Osteoblast (primary cell): ENCODE measurements at places on chromosomes 2 and 18. TPM values are rescaled to one million over a fixed set of nuclear protein-coding genes. Genes with fewer than 3 reads are reported as not detected.
A peak's percentile ranks its signal among the peaks of the same experiment; 100 is the strongest.

TWIST2 gene
- 9.4 TPM in 2 replicates for total RNA-seq

DNA sequence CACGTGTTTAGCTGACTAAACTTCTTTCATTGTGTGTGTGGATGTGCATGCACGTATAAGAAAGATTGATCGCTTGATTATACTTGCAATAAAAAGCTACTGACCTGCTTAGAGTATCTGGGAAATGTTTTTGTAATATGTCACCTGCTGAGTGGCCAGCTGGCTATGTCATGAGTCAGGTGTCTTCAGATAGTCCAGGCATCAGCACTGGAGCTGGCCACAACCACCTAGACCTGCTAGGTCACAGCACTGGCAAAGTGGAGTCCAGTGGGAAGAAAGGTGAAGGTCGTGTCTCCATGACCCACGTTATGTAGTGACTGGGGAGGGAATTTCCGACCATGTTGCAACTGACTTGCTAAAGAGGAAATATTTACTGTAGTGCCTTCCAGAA is 147.0 kb downstream of the ESCO1 start:
- no peaks in the 10 kb centered on the region for H3K4me1 ChIP-seq
- H3K4me3 ChIP-seq = no peak overlapping the region
- H3K36me3 ChIP-seq = no peaks in the 10 kb centered on the region
- peaks cover 34% of the 10 kb centered on the region for H3K27me3 ChIP-seq
- H3K27ac ChIP-seq = no peak overlapping the region
- DNase-seq = no peak

- no peaks in the 10 kb centered on the region for H3K27me3 ChIP-seq
- H3K4me1 ChIP-seq = no peaks in the 10 kb centered on the region
- H3K27ac ChIP-seq = no peak overlapping the region
- no peaks in the 10 kb centered on the region for H3K36me3 ChIP-seq
Measured at GRCh38 chr2:16034975-16035746, 94.8 kb downstream of the MYCN start.

DNA sequence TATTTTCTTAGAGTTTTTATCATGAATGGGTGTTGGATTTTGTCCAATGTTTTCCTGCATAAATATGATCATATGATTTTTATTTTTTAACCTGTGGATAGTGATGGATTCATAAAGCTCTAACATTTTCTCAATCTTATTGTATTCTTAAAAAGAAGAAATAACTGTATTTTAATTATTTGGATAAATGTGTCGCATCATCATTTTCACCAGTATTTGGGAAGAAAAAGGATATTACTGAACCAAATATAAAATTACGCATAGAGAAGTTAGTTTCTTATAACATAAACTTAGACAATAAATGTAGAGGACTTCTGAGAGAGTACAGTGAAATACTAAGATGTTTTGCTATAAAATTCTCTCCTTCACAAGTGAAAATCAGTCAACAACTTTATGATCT is 126.0 kb upstream of the CHST9 start:
- DNase-seq = no peak
- H3K27ac ChIP-seq = no peak overlapping the region
- H3K4me1 ChIP-seq = no peaks in the 10 kb centered on the region
- no peaks in the 10 kb centered on the region for H3K27me3 ChIP-seq
- H3K36me3 ChIP-seq = no peaks in the 10 kb centered on the region
- H3K4me3 ChIP-seq = no peak overlapping the region

CYP1B1 gene
- total RNA-seq = 827 and 849 TPM in 2 replicates

PREPL gene
- 41.3 and 44.9 TPM in 2 replicates for total RNA-seq

- no peaks in the 10 kb centered on the region for H3K36me3 ChIP-seq
- H3K4me1 ChIP-seq = peaks cover 19% of the 10 kb centered on the region
- H3K4me3 ChIP-seq = no peak overlapping the region
- no peaks in the 10 kb centered on the region for H3K27me3 ChIP-seq
- no peak for DNase-seq
- H3K27ac ChIP-seq = peak overlapping the region; percentile 87
Measured at GRCh38 chr2:164784376-164784775, 57.2 kb downstream of the COBLL1 start.

DNA sequence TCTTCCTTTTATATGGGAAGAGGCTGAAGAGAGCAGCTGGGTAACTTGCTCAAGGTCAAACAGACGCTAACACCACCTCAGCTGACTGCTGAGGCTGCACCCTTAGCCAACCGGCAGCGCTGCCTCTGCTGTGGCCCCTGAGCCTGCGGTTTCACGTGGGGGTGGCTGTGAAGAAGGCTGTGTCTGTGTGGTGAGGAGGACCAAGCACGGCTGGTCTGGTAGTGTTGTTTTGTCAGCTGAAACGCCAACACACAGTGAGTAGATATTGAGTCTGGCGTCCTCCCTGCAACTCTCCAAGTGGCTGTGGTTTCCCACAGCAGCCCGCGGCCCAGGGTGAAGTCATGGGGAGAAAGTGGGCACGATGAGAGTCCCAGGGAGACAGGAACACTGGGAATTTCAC is 69.6 kb downstream of the THNSL2 start:
- no peak overlapping the region for H3K4me3 ChIP-seq
- no peak for DNase-seq
- no peaks in the 10 kb centered on the region for H3K4me1 ChIP-seq
- H3K27ac ChIP-seq = no peak overlapping the region
- H3K36me3 ChIP-seq = no peaks in the 10 kb centered on the region
- no peaks in the 10 kb centered on the region for H3K27me3 ChIP-seq

DNA sequence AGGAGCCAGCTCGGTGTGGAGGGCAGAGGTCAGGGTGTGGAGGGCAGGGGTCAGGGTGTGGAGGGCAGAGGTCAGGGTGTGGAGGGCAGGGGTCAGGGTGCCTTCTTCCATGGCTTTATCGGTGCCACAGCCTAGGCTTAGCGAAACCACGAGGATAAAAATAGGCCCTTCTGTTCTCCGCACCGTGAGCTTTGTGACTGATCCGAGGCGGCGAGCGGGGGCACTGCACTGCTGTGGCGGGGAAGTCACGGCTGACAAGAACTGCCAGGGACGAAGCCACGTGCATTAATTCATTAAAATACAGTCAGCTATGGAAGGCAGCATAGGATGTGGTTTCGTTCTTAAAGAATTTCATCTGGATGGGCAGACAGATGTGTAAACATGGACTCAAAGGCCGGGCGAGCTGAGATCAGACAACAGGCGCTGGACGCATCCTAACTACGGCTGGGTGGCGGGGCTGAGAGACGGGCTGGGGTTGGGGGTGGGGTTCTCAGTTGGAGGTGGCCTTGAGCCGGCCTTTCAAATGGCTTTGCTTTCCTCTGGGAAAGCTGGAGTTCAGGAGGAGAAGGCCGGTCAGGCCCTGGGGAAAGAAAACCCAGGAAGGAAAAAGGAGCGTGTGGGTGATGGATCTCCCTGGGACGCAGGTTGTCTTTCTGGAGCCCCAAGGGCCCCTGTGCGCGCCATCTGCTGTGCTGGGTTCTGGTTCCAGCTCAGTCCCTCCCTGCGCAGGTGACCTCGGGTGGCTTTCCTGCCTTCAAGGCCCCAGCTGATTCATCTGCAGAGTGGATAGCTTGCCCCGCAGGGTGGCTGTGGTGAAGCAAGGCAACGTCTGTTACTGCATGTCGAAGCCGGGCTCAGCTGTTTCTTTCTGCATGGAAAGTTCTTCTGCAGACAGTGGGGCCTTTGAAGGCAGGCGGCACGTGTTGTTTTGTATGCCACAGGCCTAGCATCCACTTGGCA is 958 bp upstream of the ALLC start:
- H3K4me1 ChIP-seq = no peaks in the 10 kb centered on the region
- peak; percentile 43 for DNase-seq
- no peaks in the 10 kb centered on the region for H3K36me3 ChIP-seq
- H3K27me3 ChIP-seq = no peaks in the 10 kb centered on the region

DNA sequence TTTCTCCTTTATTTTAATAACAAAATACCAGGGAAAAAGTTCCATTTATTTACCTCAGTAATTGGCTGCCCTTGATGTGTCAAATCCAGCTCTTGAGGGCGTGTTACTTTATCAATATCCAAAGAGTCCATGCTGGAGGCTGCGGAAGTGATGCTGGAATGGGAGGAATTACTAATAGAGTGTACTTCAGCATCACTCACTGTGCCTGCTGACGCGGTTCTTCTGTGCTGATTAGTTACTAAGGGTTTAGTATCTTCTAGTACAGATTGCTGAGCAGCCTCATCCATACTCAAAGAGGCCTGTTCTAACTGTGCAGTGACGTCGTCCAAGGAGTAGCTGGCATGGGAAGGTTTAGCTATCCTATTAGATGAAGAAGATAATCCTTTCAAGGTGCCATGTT is 45.6 kb downstream of the RAPH1 start:
- no peaks in the 10 kb centered on the region for H3K27me3 ChIP-seq
- peak; percentile 10 for DNase-seq
- H3K36me3 ChIP-seq = peaks cover 80% of the 10 kb centered on the region
- H3K27ac ChIP-seq = peak overlapping the region; percentile 64

DNA sequence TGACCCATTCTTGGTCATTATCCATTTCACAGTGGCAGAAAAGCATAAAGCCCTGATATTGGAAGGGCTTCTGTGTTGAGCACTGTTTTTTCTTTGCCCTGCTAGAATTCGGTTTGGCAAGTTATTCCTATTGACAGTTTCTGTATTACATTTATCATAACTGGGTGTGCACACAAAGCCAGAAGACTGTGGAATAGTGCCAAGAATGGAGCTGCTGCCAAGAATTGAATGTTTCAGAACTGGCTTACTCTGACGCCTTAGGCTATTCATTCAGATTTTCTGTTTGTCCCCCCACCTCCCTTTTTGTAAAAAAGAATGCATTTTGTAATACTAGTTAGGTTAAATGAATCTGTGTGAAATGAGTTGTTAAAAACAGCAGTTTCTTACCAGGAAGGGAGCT is 12.7 kb downstream of the KDM3A start:
- DNase-seq = peak; percentile 38
- H3K4me1 ChIP-seq = peaks cover 9% of the 10 kb centered on the region
- no peaks in the 10 kb centered on the region for H3K27me3 ChIP-seq
- no peak overlapping the region for H3K4me3 ChIP-seq

DNA sequence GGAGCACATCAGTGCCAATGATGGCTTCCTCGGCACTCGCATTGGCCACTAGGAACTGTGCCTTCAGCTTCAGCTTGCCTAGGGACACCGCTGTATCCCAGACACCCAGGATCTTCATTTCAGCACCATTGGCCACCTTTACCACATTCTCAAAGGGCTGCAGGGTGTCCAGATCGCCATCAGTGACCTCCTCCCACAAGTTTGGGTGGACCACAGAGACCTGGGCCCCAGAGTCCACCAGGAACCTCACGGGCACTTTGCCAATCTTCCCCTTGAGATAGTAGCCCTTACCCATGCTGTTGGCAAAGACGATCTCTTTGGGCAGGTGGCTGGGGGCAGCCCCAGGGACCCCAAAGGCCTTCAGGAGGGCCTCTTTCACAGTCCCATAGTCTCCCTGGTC is 610 bp downstream of the ASPRV1 start:
- peaks cover 22% of the 10 kb centered on the region for H3K27me3 ChIP-seq
- no peak overlapping the region for H3K4me3 ChIP-seq
- H3K4me1 ChIP-seq = no peaks in the 10 kb centered on the region
- no peak for DNase-seq
- no peaks in the 10 kb centered on the region for H3K36me3 ChIP-seq

GRCh38 chr2:185201063-185201462 is 537.5 kb upstream of the FSIP2 start:
- no peak overlapping the region for H3K27ac ChIP-seq
- DNase-seq = no peak
- H3K4me1 ChIP-seq = no peaks in the 10 kb centered on the region
- no peak overlapping the region for H3K4me3 ChIP-seq
- H3K27me3 ChIP-seq = no peaks in the 10 kb centered on the region

DNA sequence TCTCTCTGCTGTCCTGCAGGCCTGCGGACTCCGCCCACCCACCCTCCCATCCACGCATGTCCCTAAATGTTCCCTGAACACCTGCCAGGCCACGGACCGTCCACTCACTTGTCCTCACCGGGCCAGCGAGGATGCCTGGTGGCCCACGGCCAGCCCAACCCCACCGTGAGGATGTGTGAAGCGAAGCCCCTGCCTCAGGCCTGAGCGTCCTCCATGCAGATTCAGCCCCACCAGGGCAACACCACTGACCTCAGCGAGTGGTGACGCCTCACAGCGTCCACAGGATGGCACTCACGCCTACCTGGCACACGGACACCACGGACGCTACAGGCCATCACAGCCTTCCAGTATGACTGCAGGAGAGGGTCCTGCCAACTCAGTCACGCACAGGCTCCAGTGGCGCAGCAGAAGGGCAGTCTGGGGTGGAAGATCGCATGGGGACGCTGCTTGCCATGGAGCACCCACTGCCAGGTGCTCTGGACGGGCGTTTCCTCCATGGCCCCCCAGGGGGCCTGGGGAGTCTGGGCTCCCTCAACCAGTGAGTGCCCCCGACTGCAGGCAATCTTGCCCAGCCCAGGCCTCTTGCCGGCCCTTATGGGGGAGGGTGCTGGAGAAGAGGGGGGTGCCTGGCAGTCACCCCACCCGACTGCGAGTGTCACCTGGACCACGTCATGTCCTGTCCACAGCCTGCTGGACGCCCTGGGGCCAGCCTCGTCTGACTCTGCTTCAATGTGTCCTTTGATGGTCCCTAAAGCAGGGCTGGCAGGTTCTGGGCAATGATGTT is 25.4 kb downstream of the HDAC4 start:
- H3K4me1 ChIP-seq = no peaks in the 10 kb centered on the region
- no peaks in the 10 kb centered on the region for H3K27me3 ChIP-seq
- no peaks in the 10 kb centered on the region for H3K36me3 ChIP-seq
- no peak overlapping the region for H3K4me3 ChIP-seq
- no peak for DNase-seq

TMEM163 gene
- total RNA-seq = under 0.01 TPM in 1 of 2 replicates, not detected in the other

DNA sequence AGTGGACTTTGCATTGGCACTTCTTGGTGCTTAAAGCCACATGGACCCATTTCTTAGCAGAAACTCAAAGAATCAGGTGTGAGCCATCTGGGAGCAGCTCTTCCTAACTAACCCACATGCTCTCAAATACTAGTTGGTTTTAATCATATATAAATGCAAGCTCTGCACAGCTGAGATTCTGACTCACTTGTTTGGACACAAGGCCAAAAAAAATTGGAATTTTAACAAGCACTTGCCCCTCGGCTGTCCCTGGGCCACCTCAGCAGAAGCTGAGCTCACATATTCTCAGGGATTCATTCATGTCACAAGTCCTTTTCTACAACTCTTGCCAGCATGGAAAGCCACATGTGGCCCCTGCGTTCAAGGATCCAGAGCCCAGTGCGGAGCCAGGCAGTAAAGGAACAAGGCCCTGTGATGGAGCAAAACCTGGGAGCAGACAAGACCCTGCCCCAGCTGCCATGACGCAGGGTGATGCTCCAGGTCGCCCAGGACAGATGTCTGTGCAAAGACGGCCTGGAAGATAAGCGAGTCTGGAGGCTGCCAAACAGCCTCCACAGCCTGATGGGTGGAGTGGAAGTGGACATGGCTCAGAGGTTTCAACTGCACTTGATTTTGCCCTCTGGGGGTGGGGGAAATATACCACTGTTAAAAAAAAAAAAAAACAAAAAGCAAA is 266.5 kb downstream of the EIPR1 start:
- no peaks in the 10 kb centered on the region for H3K27me3 ChIP-seq
- no peaks in the 10 kb centered on the region for H3K4me1 ChIP-seq
- no peak overlapping the region for H3K4me3 ChIP-seq
- DNase-seq = no peak

DNA sequence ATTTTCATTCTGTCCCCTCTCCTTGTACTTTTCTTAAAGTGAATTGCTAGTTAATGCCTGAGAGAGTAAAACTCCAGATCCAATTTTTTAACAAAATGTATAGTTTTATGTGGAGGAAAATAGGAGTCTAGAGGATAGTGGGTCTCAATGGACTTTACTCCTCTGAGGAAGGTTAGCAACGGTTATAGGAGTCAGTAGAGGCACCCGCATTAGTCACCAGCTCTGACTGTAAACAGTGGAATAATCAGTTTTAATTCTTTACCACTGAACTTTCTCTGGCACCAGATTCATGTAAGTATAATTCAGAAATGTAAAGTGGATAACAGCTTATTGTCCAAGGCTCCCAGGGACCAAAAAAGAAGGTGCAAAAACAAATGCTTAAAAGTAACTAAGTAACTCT is 38.7 kb upstream of the HNMT start:
- peaks cover 14% of the 10 kb centered on the region for H3K4me1 ChIP-seq
- no peaks in the 10 kb centered on the region for H3K36me3 ChIP-seq
- H3K27ac ChIP-seq = no peak overlapping the region
- no peak for DNase-seq
